ENCODE measurements at places on chromosomes 16 and 17. TPM values are rescaled to one million over a fixed set of nuclear protein-coding genes. Genes with fewer than 3 reads are reported as not detected.
A peak's percentile ranks its signal among the peaks of the same experiment; 100 is the strongest.

GRCh38 chr16:66457888-66458287, 30.8 kb downstream of the BEAN1 start:
- DNase-seq: no peak

DNA sequence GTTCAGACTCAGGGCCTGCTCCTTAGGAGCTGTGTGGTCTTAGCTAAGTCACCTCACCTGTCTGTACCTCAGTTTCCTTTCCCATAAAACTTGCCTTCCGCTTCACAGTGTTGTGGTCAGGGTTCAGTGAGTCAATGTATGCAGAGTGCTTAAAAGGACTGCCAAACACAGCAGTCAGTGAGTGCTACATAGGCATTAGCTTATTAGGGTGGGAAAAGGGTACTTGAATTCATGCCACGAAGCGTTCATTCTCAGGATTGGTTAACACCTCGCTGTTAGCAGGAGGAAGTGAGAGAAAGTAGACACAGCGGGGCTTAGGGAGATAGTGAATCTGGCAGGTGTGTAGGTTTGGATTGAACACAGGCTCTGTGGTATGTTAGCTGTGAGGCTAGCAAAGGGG, 155.2 kb downstream of the SHISA9 start:
- DNase-seq: no peak

Gene PYY
- not detected for total RNA-seq

DNA sequence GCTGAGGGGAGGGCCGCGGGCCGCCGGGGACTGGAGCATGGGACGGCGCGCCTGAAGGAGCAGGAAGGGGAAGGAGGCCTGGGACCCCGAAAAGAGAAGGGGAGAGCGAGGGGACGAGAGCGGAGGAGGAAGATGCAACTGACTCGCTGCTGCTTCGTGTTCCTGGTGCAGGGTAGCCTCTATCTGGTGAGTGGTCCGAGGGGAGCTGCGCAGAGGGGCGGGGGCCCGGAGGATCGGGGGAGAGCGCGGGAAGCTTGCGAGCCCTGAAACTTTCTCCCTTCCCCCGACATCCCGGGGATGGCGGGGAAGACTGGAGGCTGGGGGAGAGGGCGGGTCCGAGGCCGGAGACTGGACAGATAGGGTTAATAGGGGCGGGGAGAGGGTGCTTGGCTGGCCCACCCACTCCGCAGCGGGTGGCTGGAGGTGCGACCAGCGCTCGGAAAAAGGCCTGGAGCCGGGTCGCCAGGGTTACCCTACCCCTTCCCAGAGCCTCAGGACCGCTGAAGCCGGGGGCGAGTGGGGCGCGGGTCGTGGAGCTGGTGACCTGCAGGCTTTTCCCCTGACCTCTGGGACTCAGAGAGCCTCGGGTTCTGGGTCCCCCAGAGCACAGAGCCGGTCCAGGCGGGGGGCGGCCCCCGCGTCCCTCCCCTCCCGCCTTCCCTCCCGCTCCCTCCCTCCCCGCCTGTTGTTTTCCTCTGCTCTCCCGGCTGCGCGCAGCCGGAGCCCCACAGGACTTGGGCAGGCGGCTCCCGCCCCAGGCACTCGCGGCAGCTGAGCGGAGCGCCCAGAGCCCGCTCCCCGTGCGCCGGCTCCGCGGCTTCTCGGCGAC, 631 bp downstream of the NXPH3 start:
- DNase-seq: peak; percentile 42

DNA sequence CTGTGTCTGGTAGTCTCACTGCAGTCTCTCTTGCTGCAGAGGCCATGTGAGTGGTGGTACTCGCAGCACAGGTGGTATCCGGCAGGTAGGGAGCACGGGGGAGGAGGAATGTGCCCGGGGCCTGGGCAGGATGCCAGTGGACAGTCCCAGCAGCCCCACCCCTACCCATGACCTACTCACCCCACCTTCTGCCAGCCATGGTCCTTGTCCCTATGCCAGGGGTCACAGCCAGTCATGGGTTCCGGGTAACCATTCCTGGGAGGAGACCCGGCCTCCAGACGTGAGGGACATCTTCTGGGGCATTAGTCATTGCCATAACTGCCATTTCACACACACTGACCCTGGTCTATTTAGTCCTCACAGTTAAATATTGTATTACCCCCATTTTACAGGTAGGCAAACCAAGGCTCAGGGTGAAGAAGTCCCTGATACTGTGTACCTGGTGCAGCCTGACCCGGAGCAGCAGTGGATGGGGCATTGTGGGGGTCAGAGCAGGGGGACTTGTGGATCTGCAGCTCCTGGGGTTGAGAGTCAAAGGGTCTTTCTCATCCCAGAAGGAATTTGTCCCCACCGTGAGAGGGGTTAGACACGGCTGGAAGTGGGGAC, 58.8 kb upstream of the TAC4 start:
- no peak for DNase-seq

GRCh38 chr17:6508519-6509030, 47.8 kb downstream of the PITPNM3 start:
- no peak for DNase-seq

- DNase-seq: peak; percentile 49
Measured at GRCh38 chr17:19533718-19534561, at the start of gene SLC47A1. TSS of gene SLC47A1 (plus strand) at chr17:19533854. CDS start at chr17:19533940, 86 bp downstream.

GRCh38 chr16:11179574-11179973, 76.4 kb downstream of the SOCS1 start:
- DNase-seq: no peak
